ENCODE measurements at places on chromosomes 2 and 18.

DNA sequence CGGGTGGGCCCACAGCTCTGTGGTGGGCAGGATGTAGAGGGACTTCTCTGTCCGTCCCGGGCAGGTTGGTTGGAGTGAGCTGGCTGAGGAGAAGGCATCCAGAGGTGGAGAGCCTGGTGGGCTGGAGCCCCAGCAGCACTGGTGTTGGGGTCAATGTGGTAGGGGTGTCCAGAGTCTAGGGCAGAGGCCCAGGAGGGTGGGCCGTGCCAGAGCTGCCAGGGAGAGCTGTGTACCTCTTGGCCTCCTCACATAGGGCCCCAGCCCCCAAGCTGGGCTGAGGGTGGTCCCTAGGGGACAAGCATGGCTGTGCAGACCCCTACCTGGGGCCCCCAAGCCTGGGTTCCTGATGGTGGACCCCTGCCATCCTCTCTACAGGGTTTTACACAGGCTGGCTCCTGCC lies 16.0 kb downstream of the ANO7 start:
- no peak for DNase-seq

DNA sequence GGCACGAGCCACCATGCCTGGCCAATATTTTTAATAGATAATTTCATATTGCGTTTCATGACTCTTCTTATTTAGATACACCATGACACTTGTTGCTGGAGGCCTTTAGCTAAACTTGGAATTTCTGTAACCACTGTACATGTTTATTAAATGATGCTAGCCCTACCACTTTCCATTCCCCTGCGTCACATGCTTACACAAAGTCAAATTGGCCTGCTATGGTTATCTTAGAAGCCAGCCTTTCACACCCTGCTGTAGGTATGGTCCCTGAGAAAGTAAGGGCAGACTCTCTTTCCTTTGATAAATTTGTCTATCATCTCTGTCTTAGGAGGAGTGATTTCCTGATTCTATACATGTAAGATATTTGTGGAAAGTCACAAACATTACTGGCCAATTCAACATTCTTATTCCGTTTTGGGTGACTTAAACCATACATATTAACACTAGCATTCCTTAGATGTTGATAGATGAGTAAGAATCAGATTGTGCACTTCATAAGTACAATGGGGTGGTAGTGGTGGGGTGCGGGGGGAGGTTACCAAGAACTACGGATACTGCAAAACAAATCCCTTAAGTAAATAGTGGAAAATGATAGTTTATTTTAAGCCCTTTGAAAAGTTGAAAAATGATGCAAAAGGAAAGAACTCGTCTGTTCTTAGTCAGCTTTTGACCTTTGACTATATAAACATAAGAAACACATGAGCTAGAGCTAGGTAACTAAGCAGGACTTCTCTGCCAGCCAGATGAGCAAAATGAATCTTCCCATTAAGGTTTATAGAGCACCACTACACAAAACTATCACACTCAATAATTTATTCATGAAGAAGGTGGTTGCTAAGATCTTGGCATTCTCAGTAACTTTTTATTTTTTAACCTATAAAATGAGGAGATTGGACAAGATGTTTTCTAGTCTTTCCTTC lies 7.9 kb upstream of the NDUFV2 start:
- no peak for DNase-seq

DNA sequence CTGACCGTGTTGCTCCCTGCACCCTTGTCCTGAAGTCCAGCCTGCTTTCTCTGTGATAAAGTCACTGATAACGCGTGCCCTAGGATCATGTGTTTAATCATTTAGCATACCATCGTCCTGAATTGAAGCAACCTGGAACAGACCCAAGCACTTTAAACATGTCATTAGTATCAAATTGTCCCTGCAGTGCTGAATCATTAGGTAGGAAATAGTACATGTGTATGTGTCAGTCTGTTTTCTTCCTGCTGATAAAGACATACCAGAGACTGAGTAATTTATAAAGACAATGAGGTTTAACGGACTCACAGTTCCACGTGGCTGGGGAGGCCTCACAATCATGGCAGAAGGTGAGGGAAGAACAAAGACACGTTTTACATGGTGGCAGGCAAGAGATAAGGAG lies 2.8 kb downstream of the ASB18 start:
- DNase-seq, result no peak

GRCh38 chr2:84901593-84902120 lies 3.8 kb upstream of the TMSB10 start:
- DNase-seq, result no peak

DNA sequence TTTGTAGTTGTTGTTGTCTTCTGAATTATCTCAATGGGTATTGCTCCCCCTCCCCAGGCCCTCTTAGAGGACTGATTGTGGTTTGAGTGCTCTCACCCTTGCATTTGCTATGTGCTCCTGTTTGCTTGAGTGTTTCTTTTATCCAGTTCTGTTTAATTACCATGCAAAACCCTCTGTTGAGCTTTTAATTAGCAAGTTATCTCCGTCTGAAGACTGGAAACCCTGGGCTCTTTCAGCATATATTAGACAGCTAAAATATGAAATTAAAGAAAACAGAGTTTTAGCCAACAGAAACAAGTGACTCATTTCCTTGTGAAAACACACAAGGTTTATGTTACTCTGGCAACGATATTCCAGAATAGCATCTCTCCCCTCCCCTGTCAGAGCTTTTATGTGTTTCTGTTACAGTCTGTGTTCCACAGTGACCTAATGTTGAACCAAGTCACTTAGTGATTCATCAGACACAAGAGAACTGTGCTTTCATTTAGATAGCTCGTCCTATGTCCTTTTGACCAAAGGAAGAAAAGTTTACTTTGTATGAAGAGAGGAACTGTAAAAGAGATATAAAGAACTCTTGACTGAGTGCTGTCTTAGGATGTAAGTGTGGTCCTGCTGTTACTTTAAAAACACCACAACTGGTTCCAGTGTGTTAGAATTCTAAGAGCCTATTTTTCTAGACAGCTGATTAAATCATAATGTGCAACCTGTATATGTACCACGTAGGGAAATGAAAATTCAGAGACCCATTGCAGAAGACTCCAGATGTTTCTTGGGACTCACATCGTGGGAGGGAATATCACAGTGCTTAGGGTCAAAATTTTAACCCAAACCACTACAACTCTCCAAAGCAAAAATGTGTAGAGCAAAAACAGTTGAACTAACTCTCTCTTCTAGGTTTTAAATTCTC lies 172.8 kb upstream of the RBMS1 start:
- DNase-seq, result no peak
